Stimulated activated CD4-positive, alpha-beta T cell treated with anti-CD3 and anti-CD28 coated beads, Interleukin-2, amount 100 ng/mL, for 24 hours (primary cell): ENCODE measurements at places on chromosomes 12 and 14.

- DNase-seq = no peak
These were observed 123.9 kb downstream of the PRMT8 start for GRCh38 chr12:3614806-3615466.

DNA sequence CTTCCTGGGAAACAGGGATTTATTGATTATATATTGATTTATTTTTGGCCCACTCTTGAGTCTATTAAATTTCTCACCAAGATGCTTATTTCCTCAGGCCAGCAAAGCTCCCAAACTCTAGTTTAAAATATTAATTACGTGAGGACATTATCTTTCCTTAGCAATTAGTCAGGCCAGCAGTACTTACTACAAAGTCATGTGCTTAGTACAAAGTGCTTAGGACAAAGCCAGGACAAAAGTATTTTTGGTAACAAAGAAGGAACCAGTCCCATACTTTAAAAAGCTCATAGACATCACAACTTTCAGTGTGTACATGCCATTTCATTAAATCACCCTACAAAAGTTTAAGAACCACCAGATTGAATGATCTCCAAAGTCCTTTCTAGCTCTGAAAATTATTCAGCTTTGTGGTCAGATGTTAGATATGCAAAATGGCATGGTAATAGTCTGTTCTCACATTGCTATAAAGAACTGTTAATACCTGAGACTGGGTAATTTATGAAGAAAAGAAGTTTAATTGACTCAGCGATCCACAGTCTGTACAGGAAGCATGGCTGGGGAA is 94.7 kb upstream of the PWP1 start:
- no peak for DNase-seq

- DNase-seq = no peak
These were observed 386.4 kb downstream of the RGS6 start for GRCh38 chr14:72318648-72319047.

DNA sequence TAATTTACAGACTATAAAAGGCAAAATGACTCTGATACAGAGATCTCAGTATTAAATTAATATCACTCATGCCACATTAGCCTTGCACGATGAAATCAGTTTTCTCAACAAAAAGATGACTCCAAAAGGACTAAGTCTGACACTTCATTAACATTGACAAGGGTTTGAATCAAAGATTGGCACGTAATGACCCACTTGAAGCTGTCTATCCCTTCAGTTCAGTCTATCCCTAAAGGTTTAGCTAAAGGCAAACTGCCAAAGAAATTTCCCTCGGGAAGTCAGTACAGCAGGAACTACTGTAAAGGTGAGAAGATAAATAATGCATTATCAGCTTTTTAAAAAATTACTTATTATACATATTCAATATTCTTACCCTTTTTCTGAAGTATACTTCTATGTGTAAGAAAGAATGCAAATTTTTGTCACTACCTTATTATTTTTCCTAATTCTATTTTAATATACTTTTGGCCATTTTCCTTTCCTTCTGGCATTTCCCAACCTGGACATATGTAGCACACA is 127.1 kb downstream of the NELL2 start:
- no peak for DNase-seq

GRCh38 chr14:95021588-95021987 is 135.7 kb downstream of the DICER1 start:
- DNase-seq = no peak

GRCh38 chr14:102008891-102009290 is 44.5 kb downstream of the DYNC1H1 start:
- DNase-seq = no peak

GRCh38 chr12:749751-750270 is 2.6 kb upstream of the WNK1 start:
- no peak for DNase-seq
